ENCODE measurements at places on chromosomes 1 and 21.
A peak's percentile ranks its signal among the peaks of the same experiment; 100 is the strongest.

- DNase-seq = no peak
Measured at GRCh38 chr1:94622757-94623156, 81.2 kb upstream of the F3 start.

DNA sequence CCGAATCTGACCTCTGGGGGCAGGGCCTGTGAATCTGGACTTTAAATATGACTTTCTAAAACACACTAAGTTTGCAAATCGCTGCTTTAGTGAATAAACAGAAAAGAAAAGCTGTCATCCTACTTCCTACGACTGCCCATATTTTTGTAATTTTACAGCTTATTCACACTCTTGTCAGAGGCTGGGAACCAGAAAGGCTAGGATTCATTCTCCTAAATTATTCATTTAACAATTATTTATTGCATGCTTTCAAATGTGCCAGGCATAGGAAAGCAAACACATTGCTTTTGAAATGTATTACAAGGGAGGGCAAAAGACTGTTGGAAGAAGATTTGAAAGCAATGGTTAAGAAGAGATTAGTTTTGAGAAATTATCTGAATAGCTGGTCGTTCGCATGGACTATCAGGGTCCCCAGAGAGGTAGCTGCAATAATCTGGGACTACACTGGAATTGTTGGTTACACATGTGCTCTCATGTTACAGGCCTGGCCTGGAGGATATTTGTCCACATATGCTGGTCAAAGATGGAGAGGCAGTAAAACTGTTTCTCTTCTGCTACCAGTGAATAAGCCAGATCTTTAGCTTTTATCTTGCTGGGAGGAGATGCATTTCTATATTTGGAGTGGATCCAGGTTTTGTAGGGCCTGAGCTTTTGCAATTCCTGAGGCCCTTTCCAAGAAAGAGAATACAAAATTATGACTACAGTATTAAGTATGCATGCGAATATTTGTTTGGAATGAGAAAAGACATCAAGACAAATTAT lies 29.6 kb upstream of the SFPQ start:
- DNase-seq = peak; percentile 65

DNA sequence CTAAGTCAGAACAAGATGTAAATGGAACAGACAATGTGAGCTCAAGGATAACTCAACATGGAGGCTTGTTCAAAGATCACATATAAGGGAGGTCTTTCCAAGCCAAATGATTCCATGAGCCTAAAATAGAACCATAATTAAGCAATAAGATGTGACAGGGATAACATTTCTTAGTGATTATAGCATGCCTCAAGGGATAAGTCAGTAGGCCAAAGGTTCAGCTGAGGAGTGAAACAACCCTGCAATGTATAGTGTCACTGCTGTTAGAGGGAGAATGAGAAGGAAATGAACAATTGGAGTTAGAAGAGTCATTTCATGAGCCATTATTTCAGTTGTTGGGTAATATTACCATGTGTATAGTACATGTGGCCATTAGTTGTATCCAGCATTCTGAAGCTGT lies 25.0 kb downstream of the GORAB start:
- DNase-seq = no peak

DNA sequence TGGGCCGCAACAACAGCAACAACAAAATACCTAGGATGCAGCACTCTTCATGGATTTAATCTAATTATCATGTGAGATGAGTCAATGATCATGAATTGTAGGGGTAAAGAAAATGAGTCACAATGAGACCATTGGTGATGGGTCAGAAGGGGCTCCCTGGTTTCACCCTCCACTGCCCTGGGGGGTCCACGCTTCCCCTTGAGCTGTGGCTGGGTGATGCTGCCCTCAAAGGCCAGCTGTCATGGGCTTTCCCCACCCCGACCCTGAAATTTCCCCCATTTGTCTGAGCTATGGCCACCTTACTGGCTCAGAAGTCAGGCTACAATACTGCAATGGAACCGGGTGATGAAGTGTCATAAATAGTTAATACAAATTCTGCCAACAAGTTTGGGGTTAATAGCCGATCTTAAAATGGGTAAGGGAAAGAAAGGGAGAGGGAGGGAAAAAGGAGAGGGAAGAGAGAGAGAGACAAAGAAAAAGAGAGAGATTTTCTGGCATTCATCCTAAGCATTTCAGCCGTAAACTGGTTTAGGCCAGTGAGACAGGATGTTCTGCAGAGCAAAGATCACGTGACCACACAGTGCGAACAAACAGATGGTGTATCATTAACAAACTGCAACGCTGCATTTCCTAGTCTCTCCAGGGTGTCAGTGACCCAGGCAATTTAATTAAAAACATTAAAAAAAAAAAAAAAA lies 143.4 kb upstream of the ERRFI1 start:
- peak; percentile 37 for DNase-seq

DNA sequence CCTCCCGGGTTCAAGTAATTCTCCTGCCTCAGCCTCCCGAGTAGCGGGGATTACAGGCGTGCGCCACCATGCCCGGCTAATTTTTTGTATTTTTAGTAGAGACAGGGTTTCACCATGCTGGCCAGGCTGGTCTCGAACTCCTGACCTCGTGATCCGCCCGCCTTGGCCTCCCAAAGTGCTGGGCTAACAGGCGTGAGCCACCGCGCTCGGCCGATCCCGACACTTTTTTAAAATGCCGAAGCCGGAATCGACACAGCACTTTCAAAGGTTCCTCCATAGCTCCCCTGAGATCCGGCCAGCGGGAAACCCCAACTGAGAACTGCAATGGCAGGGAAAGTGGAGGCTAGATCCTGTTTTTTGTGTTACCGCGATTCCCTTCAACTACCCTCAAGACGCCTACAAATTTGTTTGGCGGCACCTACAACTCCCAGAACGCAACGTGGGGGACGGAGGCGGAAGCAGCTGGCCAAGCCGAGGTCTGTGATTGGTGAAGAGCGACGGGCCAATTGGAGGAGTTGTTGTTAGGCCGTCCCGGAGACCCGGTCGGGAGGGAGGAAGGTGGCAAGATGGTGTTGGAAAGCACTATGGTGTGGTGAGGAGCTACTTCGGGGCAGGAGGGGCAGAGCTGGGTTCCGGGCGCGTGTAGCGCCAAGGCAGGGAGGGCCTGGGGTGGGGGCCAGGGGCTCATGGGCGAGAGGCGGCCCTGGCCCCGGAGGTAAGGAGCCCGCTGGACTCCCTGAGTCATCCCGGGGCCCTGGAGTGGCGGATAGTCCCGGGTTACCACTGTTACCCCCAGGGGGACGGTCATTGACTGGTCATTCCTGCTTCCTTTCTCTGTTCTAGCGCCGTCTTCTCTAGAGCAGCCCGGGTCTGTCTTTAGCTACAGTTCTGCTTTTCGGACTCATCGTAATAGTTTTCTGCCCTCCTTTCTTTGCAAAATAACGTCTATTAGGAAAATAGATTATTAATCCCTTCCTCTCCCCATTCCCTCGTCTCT lies at the start of gene PSMD4:
TSS of gene PSMD4 (plus strand) at position 518 of the 997 bp plus-strand sequence. CDS start at position 567, 49 bp downstream.
- DNase-seq = peak; percentile 81

DNA sequence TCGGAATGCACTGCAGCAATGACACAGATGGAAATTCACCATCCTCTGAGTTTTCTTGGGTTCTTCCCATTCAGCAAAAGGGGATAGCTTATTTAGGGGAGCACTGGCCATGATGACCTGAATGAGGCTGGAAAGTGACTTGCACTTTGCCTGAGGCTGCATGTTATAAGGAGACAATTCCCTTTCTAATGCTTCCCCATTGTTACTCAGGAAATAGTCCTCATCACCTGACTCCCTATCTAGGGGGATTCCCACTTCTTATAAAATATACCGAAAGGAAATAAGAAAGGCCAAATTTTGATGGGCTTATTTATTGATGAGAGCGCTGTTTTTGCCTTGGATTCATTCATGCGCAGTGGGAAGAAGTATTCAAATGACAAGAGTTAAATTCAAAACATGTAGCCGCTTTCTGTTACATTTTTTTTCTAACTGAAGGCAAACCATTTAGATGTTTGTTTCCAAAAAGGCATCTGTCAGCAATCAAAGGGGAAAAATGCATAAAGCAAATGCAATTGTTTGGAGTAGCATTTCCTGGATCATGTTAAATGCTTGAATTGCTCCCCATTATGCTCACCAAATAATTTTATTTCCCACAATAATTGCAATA lies 220.3 kb upstream of the NFIA start:
- DNase-seq = no peak

DNA sequence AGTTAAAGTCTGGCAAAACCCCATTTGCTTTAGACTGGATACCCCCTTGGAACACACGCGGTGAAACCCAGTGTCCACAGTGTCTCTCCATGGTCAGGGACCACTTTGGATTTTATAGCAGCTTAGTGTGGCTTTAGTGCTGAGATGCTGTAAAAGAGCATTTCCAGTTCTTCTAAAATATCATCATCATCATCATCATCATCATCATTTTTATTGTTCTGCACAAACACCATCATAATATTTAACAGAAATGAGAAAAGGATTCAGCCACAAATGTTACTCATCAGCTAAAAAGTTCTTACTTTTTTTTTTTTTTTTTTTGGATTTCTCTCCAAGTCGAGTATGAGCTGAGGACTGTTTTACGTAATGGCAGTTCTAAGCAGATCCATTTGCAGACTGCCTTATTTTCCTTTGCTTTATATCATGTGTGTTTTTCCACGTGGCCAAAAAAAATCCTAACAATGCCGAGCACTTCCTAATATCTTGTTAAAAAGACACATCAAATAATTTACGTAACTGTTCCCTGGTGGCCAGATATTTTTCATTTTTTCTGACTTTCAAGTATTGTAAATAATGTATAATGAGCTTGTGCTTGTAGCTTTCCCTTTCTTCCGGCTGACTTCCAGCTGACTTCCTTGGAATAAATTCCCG lies 62.8 kb downstream of the EVA1C start:
- peak; percentile 74 for DNase-seq

DNA sequence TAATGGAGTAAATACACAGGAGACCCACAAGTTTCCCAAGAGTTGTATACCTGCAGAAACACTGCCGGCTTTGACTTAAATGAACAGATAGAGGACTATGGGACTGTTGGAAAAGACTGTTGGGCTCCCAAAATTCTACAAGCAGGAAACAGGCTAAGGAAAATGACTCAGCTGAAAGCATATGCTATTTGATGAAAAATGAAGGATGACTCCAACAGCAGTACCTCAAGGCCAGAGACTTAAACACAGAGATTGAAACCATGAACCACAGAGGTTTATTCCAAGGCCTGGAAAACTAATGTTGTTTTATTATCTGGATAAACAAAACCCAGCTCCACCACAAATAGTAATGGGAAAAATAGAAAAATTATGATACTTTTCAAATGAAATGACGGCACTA lies 187.7 kb downstream of the TNFSF18 start:
- DNase-seq = no peak

DNA sequence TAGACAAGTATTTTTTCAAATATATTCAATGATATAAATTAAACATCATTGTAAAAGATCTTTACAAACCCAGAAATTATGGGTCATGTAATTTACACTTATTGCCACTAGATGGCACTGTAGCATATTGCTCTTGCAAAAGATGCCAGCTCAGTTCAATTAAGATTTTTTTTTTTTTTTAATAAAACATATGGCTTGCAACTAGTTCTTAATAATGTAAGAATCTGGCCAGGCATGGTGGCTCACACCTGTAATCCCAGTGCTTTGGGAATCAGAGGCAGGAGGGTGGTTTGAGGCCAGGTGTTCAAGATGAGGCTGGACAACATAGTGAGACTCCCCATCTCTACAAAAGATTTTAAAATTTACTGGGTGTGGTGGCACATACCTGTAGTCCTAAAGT lies 49.4 kb upstream of the DESI2 start:
- DNase-seq = no peak

GRCh38 chr1:7475691-7476090 lies 295.4 kb upstream of the VAMP3 start:
- DNase-seq = no peak

GRCh38 chr1:40438391-40439015 lies 11.8 kb upstream of the ZFP69B start:
- no peak for DNase-seq

- DNase-seq = no peak
Measured at GRCh38 chr1:11176081-11176706, 13.0 kb upstream of the ANGPTL7 start.

GRCh38 chr1:36905941-36906340 lies 128.4 kb downstream of the GRIK3 start:
- DNase-seq = no peak

- no peak for DNase-seq
Measured at GRCh38 chr1:100971021-100971420, 54.6 kb downstream of the DPH5 start.

- peak; percentile 9 for DNase-seq
Measured at GRCh38 chr1:76508871-76509270, 358.4 kb upstream of the ST6GALNAC5 start.

GRCh38 chr1:229645324-229645993 lies 19.4 kb downstream of the URB2 start:
- no peak for DNase-seq

- no peak for DNase-seq
Measured at GRCh38 chr1:193589597-193590040, 403.2 kb upstream of the B3GALT2 start.

DNA sequence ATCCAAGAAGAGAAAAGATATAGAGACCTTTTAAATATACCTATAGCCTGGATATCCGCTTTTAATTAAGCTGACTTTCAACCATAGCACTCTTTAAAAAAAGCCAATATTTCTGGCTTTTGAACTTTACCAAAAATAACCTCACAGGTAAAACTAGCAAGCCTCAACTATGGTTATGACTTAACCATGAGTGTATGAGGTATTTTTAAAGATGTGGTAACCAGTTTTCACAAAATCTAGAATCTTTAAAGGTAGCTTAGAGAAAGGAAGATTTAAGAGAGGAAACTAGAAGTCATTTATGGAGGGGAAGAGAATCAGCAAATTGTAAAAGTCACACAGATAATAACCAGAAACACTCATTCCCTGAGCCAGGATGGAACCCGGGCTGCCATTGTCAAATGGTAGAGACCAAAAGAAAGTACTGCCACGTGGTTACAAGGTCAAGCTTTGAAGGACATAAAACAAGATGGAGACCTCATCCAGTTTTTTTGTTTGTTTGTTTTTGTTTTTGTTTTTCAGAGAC lies 288.4 kb upstream of the RGS18 start:
- DNase-seq = no peak

GRCh38 chr1:106608841-106609240 lies 447.6 kb upstream of the PRMT6 start:
- no peak for DNase-seq

DNA sequence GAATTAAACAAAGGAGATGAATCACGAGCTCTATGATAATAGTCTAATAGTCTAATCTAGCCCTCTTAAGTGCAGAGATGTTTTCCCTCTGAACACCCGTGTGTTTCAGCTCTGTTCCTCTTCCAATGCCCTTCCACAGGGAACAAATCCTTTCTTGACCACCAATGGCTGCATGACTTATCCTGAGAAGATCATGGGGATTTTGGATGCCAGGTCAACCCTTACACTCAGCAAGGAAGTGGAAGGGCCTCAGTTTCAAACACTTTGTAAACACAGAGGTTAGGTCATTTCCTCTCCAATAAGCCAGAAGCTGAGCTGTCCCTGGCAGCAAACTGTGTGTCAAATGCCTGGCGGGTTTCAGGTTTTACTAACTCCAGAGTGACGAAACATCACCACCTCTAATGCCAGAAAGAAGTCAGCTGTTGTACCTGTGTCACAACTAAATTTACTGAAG lies 200.0 kb downstream of the GABPA start:
- peak; percentile 63 for DNase-seq

- no peak for DNase-seq
Measured at GRCh38 chr1:62159940-62160348, 34.7 kb upstream of the L1TD1 start.

GRCh38 chr1:196115646-196116045 lies 492.6 kb downstream of the KCNT2 start:
- peak; percentile 17 for DNase-seq

GRCh38 chr1:223556414-223557129 lies 108.9 kb downstream of the CAPN8 start:
- DNase-seq = no peak

Measured in AG04449 (cell line).